ENCODE measurements at places on chromosomes 13 and 19.

DNA sequence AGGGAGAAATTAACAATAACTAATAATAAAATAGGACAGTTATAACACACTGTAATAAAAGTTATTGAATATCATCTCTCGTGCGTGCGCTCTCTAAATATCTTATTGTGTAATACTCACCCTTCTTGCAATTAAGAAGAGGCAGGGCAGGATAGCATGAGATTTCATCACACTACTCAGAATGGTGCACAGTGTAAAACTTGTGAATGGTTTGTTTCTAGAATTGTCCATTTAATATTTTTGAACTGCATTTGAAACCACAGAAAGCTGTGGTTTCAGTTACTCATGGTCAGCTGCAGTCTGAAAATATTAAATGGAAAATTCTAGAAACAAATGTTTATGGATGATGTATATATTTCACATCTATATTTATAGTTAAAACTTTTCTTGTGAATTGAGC, 161.1 kb downstream of the DCT start:
- no peak for DNase-seq

- DNase-seq, result no peak
These were observed 200.5 kb downstream of the KLF5 start for GRCh38 chr13:73259061-73260017.

GRCh38 chr13:38520041-38520440, 166.8 kb upstream of the FREM2 start:
- no peak for DNase-seq

DNA sequence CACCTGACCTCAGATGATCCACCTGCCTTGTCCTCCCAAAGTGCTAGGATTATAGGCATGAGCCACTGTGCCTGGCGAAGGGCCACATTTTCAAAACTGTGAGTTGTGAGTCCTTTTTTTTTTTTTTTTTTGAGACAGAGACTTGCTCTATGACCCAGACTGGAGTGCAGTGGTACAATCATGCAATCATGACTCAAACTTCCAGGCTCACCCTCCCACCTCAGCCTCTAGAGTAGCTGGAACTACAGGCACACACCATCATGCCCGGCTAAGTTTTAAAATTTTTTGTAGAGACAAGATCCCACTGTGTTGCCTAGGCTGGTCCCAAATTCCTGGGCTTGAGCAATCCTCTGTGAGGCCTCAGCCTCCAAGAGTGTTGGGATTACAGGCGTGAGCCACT, 3.8 kb upstream of the MYPOP start:
- DNase-seq, result no peak

DNA sequence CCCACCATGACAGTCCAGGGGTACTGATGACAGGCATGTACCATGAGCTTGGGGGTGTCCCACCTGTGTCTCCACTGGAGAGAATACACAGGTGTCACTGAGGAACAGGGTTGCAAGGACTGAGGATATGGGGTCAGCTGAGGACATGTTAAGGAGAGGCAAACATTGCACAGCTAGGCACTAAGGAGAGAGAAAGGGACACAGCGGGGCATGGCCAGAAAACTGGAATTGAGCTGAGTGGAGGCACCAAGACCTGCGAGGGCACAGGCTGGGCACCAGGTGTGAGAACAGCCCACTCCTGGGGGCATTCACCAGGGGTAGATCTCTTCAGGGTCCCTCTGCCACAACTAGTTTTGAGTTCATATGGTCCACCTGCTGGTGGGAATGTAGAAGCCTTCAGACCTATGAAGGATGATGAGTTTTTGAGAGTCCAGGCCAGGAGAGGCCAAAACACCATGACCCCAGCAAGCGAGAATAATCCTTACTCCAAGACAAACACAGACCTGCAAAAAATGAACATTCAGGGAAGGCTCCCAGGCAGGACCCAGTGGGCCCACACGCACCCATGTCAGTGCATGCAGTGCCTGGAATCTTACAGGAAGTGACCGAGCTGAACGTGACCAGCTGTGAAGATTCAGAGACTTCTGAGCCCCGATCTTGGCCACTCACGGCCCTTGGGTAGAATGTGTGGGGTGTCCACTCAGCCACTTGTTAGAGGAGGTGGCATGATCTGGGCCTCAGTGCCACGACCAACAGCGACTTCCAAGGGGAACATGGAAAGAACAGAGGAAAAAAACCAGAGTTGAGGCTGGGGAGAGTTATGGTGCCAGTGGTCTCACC, 1.4 kb upstream of the ZNF584 start:
- DNase-seq, result no peak

DNA sequence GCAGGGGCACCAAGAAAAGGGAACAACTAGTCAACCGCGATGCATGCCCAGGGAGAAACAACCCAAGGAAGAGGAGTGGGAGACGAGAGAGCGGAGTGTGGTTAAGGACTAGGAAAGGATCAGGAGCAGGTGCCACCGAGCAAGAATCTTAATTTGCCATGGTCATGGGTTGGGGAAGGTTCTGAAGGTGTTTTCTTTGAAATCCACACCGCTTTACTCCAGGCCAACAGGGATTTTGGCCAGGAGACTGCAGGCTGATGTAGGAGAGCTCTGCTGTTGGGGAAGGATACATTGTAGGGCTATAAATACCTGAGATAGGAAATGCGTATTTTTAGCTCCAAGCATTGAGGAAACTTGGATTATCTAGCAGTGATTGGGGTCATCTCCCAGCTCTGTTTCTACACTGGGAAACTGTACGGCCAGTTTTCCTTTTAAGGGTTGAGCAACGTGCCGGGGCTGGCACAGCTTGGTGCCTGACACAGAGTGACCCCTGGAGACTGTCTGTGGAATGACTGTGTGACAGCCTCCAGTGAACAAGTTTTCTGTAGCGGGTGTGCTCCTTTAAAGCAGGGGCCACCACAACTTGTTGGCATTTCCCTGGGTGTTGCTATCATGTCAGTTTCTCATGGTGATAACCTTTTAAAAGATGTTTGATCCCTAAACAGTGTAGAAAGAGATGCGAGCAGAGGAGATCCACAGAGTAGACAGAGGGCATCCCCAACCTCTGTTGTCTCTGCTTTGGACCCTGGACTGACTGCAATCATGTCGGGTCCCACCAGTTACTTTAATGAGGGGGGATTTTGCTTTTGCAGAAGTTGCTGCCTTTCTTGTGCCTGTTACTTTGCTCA, 34.3 kb downstream of the ZNF536 start:
- DNase-seq, result peak; percentile 4

DNA sequence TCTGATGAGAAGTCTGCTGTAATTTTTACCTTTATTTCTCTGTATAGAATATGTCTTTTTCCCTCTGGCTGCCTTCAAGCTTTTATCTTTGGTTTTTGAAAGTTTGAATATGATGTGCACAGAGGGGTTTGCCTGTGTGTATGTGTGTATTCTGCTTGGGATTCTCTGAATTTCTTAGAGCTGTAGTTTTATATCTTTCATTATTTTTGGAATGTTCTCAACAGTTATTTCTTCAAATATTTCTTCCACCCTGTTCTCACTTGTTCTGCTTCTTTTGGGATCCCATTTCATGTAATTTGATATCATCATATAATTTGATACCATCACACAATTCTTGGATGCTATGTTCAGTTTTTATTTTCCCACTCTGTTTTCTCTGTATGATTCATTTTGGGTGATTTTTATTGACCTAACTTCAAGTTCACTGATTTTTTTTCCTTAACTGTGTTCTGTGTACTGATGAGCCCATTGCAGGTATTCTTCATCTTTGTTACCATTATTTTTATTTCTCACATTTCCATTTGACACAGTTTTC, 7.5 kb downstream of the COG3 start:
- DNase-seq, result no peak

GRCh38 chr13:22665506-22665905, 515.3 kb upstream of the SGCG start:
- DNase-seq, result no peak

GRCh38 chr13:21362741-21363140, 96.4 kb downstream of the ZDHHC20 start:
- no peak for DNase-seq

GRCh38 chr13:26896986-26897668, 136.5 kb upstream of the GPR12 start:
- DNase-seq, result no peak

DNA sequence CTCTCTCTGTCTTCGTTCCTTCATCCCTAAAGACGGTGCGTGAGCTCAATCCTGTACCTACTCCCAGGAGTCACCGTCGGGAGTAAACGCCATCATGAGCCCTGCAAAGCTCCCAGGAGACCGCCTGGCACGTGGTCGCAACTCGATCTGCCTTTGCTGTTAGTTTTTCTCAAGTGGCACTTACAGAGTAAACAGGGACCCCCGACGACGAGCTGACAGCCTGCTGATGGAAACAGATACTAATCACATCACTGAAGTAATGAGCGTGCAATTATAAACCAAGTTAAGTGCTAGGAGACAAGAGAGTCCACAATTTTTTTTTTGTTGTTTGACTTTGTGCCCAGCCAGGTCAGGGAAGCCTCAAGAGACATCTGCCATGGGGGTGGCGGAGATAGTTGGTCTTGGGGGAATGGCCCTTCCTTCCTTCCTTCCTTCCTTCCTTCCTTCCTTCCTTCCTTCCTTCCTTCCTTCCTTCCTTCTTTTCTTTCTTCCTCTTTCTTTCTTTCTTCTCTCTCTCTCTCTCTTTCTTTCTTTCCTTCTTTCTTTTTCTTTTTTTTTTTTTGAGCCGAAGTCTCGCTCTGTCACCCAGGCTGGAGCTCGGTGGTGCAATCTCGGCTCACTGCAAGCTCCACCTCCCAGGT, 23.6 kb downstream of the CACNG6 start:
- no peak for DNase-seq

Data from stimulated activated CD4-positive, alpha-beta T cell treated with anti-CD3 and anti-CD28 coated beads, Interleukin-15, amount 100 ng/mL, for 24 hours (primary cell).